ENCODE measurements at places on chromosomes 1 and 21.

DNA sequence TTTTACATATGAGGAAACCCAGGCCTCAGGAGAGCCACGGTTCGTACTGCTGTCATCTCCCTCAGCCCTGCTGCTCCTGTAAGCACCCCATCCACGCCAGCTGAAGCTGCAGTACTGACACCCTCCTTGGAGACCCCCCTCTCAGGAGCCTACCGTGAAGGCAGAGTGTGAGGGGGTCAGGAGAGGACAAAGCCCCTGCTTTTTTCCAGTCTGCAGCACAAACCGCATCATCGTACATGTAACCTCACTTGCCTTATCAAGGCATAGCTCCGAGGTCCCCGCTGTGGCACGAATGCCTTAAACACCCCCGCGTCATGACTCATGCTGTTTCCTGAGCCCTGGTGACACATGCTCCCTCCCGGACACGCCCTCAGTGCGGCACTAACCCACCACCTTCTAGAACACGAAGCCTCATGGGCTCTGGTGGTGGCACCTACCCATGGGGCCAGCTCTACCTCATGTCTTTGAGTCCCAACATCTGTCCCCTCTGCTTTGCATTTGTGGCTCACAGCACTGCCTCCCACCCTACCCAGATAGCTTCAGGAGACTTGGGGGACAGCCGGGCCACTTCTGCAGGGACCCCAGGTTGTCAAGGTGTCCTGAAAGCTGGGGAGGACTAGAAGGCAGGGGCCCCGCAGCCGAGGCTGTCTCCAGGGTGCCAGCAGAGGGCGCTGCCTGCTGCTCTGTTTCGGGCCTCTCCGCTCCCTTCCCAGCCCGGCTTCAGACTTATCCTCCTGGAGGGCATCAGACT is 4.9 kb downstream of the SH3BGRL3 start:
- peak; percentile 96 for DNase-seq

- no peak for DNase-seq
These were observed 196.0 kb downstream of the RPS6KC1 start for GRCh38 chr1:213247038-213247437.

- no peak for DNase-seq
These were observed 276.3 kb upstream of the GJB5 start for GRCh38 chr1:34478515-34479076.

DNA sequence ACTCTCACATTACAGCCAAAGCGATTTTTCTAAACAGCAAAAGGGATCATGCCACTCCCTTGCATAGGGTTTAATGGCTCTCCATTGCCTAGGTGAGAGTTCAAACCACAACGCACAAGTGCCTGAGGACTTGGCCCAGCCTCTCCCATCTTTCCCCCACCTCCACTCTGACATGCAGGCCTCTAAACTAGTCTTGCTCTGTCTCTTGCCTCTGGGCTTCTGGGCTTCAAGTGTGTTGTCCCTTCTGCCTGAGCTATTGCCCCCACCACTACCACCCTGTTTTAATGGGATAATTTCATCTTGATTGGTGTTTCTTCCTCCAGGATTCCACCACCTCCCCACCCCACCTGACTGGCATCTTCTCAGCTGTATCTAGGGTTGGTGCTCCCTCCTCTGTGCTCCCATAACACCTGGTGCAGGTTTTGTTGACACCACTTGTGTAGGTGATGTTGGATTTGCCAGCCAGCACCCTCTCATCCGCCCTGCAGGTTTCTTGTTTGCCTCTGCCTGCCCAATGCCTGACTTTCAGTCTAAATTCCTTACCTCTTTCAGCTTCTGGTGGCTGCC is 2.7 kb upstream of the ZBTB21 start:
- no peak for DNase-seq

DNA sequence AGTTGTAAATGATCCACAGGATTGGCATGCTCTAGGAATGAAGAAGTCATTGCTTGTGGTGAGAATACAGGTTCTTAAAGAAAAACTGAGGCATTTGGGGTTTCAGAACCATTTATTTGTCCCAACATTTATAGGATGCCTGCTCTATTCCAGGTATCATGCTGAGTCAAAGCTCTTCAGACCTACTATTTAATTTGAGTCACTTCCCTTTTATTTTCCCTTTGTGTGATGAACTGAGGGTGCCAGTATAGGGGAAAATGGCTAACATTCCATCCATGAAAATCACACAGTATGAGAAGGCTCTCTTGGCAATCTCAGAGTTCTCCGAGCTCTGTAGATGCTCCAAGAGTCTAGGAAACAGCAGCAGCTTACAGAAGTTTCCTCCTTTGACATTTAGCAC is 110.4 kb downstream of the RNF220 start:
- no peak for DNase-seq
